ENCODE measurements at places on chromosomes 2 and 18.

- DNase-seq: no peak
These were observed 216.3 kb downstream of the C1D start for GRCh38 chr2:67846370-67847070.

GRCh38 chr2:25411281-25411680 lies 69.6 kb upstream of the DNMT3A start:
- DNase-seq: no peak

GRCh38 chr2:190103144-190103543 lies 40.6 kb upstream of the MSTN start:
- no peak for DNase-seq

DNA sequence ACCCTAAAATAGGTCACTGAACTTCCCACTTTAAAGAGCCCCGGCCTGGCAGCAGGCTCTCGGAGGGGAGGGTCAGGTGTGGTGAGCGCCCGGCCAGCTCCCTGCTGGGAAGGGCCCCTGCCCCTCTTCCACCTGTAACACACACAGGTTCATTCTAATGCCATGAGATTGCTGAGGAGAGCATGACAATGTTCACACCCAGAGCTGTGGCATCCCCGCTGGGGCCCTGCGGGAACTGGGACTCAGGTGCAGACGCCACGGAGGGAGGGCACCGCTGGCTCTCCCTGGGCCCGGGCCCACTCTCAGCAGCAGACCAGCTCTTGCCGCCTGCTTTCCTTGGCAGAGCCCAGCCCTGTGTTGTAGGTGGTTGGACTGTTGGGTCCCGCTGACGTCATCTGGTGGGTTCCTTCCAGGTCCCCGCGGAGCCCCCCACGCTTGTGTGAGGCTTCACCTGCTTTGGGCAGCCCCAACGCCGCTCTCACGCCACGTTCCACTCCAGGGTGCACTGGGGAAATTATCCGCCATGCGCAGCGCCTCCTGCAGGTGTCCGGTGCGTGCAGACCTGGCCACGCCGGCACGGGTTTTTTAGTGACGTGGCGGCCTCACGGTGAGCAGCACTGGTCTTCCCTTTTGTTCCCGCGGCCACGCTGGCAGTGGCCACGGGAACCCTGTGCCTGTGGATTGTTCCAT lies 50.4 kb upstream of the KCNG2 start:
- no peak for DNase-seq

DNA sequence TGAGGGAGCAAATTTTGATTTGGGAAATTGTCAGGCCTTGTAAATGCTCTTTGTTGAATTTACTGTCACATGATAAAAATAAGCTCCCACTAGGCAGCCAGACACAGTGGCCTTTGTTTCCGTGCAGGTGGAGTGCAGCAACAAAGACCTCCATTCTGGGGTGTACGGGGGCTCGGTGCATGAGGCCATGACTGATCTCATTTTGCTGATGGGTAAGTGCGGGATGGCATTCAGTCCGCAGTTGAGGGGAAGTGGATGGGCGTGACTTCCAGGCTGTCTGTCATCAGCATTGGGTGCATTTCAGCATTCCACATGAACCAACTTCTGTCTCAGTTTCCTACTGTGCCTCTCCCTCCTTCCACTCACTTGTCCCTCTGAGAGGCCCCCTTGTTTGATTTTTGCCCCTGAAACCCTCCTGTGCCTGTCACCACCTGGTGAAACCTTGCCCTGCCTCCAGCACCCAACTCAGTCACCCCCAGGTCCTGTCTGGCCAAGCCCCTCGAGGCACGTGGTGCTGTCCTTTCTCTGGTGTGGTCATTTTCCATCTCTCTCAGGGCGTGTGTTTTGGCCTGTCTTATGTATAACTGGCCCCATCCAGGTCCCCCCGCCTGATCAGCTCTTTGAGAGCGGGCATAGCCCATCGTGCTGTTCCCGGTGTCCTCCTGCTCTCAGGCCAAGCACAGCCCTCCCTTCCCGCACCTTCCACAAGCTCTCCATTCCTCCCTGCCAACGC lies 16.3 kb downstream of the CNDP2 start:
- no peak for DNase-seq

DNA sequence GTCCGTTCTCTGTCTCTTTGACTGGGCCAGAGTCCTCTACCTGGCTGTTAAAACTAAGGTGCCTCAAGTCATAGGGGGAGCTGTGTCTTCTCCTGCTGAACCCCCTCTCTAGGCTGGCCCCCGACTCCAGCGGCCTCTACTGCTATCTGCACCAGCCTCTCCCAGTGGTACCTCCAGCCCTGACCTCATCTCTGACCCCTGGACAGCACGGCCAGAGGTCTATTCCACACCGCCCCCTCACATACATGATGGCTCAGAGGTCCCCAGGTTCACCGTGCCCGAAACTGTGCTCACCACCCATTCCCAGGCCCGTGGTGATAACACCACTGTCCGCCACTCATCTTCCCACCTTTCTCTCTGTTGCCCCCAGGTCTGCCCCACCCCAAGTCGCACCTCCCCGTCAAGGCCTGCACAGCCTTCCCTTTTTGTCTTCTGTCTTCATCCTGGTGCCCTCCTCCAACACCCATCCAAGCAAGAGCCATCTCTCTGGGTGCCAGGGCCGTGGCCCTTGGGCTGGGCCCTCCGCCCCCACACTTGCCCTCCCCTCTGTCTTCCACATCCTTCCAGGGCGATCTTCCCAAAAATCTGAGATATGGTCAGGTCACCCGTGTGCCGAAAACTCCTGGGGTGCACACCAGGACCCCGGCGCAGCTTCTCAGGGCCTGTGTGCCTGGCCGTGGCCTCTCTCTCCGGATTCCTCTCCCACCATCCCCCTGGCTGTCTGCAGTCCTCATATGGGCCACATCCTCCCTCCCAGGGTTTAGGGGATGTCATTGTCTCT lies 134.4 kb upstream of the ID2 start:
- no peak for DNase-seq

DNA sequence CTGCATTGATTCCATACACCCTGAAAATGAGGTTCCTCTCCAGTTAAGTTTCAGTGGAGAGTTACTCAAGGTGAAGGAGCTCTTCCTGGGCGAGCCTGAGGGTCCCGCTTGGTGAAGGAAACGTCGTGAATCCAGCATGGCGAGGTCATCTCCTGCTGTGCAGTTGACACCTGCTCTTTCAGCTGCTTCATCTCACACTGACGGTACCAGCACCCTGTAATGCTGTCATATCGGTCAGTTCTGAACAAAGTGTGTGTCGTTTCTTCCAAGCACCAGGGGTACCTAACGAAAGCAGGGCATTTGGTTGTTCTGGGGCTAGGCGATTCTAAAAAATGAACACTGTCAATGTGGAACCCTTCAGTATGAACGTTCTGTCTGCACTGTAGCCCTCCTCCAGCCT lies 52.6 kb downstream of the ITGB1BP1 start:
- no peak for DNase-seq

GRCh38 chr2:74648009-74648443 lies at the start of gene M1AP:
M1AP (minus strand) TSS chr2:74648330; CDS start chr2:74640275, 8,055 bp downstream.
- no peak for DNase-seq

DNA sequence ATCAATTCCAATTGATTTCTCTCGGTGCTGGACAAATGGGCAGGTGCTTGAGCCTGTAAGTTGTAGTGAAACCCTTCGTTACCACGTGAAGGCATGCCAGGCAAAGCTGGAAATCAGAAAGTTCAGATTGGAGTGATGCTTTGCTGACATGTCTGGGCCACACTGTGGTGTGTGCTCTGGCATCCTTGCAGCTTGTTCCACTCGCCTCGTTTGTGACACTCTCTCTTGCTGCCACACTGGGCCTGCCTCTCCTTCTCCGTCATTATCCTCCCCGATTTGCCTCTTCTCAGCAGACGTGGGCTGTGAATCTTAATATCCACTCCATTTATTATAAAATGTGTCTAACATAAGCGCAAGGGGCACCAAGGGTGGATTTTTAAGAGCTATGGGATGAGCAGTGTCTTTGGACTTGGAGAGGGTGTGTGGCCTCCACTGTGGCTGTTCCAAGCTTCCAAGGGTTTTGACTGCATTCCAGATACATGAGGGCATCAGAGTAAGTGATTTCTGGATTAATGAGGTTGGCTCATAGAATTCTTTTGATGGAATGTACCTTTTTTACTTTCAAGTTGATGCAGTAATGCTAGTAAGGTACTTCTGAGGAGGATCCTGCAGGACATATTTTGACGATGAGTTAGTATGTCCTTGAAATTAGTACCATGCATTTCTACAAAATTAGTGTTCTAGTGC lies 238.8 kb downstream of the TPGS2 start:
- DNase-seq: no peak

DNA sequence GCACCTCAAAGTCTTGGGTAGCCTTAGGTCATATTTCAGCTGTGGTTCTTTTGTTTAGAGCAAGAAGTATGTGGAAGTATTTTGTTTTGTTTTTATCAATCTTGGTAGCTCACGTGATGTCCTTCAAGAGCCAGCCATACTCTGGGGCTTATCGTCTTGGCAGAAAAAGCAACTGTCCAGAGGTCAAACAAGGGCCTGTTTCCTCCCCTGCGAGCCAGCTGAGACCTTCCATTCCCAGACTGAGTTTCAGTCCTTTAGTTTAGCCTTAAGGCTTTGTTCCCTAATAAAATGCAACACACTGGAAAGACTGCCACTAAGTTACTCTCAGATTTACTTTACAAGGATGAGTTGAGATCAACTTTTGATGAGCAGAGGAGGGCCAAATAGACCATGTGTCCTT lies 63.5 kb downstream of the TXNL1 start:
- no peak for DNase-seq

DNA sequence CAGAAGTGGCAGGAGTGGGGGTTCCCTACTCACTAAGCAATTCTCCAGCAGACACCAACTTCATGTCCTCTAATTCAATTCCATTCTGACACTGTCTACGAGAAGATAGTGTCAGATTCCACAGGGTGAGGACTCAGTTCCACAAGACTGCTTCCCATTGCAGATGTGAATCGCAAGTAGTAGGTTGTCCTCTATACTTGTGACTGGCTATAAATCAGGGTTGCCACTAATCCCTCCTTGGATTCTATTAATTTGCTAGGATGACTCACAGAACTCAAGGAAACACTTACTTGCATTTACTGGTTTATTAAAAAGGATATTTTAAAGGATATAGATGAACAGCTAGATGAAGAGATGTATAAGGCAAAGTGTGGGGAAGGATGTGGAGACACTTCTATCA lies 184.1 kb upstream of the ACVR2A start:
- no peak for DNase-seq

DNA sequence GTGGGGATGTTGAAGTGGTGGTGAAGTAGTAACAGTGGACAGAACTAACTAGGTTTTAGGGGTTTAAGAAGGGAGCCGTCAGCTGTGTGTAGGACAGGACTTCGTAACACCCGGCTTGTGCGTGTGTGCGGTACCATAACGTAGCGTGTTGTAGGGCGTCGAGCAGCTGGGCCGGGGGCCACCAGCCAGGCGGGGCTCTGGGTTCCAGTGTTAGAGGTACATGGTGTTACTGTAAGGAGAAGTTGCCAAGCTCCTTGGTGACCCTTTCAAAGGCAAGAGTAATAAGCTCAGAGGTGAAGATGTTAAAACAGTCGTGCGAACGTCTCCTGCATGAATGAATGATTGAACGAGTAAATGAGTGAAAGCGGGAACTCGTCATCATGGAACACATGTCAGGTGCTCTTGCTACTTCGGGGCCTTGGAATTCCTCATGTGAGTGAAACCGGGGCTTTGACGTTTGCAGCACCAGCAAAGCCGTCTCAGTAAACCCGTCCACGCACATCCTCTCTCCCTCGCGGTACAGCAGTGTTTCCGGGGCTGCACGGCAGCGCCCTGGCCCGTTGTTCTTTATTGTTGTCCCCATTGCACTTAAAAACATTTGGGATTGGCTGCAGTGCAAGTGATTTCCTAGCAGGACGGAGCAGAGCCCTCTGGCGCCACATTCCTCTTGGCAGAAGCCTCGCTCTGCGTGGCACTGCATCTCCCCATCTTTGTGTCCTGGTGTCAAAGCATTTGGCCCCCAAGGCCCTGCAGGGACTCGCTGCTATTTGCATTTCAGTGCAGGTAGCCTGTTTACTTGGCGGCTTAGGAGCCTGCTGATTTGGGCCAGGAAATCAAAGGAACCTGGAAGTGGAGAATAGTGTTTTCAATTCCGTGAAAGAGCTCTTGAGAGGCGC lies 115.0 kb downstream of the GBX2 start:
- no peak for DNase-seq

DNA sequence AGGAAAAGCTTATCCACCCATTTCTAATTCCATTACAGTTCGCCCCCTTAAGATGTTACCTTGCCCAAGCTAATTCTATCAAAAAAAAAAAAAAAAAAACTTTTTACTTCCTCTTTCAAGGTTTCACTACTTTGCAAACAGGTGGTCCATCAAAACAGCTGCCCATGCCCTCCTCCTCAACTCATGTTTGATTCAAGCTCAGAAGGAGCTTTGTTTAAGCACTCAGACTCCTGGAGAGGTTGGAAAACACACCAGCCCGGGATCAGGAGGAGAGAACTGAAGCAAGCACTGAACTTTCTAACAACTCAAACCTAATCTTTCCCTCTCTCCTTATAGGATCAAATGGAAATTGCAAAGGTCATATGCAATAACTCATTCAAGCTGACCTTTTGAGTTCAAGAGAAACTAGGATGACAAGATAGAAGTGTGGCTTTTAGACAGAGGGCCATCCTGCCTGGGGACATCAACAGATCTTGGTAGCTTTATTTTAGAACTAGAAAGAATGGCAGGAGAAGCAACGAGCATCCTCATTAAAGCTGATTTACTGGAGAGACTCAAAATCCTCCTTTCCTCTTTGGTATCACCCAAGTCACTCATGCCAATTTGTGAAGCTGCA lies 28.3 kb upstream of the FZD7 start:
- DNase-seq: no peak

GRCh38 chr2:158378926-158379325 lies 77.6 kb downstream of the CCDC148 start:
- DNase-seq: no peak

- no peak for DNase-seq
These were observed 3.5 kb upstream of the NAGK start for GRCh38 chr2:71064754-71065621.

- no peak for DNase-seq
These were observed 1024.1 kb upstream of the KLHL29 start for GRCh38 chr2:22360735-22361374.

GRCh38 chr2:107595749-107596148 lies 230.9 kb upstream of the RGPD4 start:
- DNase-seq: no peak

GRCh38 chr2:165203689-165204559 lies at the start of gene SCN3A:
SCN3A (minus strand) TSS chr2:165204050; CDS start chr2:165176394, 27,656 bp downstream.
- no peak for DNase-seq

- no peak for DNase-seq
These were observed 15.0 kb upstream of the NTSR2 start for GRCh38 chr2:11684894-11685460.

DNA sequence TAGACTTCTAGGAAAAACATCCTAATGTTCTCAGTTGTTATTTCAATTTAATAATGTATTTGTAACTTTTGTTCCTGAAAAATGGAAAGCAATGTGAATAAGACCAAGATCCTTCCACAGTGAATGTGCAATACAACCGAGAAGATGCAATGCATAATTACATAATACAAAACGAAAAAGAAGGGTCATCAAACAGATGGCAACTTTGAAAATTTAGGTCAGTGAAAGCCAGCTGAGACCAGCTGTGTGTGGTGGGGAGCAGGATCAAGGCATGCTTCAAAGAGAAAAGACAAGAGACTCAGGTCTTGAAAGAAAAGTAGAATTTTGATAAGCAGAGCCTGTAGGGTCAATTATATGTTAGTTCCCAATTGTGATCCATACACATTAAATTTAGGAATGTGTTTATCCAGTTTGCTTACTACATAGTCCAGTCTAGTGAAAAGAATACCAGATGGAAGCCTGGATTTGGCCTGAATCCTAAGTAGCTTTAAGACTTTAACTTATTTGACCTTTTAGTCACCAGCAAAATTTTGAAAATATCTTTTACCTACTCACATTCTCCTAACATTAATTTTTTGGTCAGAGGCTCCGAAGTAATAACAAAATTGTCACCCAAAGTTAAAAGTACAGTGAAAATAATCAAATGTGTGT lies 93.7 kb downstream of the COBLL1 start:
- no peak for DNase-seq
